Stimulated activated CD8-positive, alpha-beta memory T cell treated with anti-CD3 and anti-CD28 coated beads, Interleukin-7, amount 100 ng/mL, for 1 hour (primary cell): ENCODE measurements at places on chromosomes 11 and 22.

- DNase-seq, result peak; percentile 10
These were observed 823 bp downstream of the CEP57 start for GRCh38 chr11:95790933-95791708.

- no peak for DNase-seq
These were observed 118.5 kb downstream of the KCNQ1OT1 start for GRCh38 chr11:2581151-2581930.

DNA sequence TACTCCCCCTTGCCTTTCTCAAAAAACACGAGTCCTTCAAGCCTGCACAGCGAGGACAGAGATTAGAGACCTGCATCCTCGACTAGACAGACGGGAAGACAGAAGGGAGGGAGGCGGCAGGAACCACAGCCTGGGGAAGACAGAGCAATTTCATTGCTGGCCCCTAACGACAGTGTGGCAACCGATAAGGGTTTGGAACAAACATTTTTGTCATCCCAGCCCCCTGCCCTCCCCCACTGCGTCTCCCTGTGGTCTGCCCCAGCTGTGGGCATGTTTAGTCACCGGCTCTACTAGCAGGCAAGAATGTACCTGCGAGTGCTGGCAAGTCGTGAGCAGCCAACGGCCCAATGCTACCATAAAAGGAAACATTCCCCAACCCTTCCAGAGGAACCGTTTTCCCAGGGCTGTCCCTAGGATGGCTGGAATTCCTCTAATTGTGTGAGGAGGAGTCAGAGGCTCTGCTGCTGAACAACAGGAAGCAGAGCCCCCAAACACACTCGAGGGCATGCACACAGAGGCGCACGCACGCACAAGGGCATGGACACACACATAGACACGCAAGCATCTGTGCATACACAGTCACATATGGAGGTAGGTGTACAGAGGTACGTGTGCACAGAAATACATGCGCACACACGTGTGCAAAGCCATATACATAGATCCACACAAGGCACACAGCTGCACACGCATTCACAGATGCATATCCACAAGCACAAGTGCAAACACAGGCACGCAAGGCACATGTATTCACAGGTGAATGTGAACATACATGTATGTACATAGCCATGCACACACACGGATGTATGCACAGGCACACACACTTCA is 58.3 kb downstream of the MYH9 start:
- peak; percentile 74 for DNase-seq

GRCh38 chr11:66727282-66728037 is 1.6 kb downstream of the SPTBN2 start:
- no peak for DNase-seq

- DNase-seq, result no peak
These were observed 116.6 kb upstream of the THY1 start for GRCh38 chr11:119539583-119539982.

DNA sequence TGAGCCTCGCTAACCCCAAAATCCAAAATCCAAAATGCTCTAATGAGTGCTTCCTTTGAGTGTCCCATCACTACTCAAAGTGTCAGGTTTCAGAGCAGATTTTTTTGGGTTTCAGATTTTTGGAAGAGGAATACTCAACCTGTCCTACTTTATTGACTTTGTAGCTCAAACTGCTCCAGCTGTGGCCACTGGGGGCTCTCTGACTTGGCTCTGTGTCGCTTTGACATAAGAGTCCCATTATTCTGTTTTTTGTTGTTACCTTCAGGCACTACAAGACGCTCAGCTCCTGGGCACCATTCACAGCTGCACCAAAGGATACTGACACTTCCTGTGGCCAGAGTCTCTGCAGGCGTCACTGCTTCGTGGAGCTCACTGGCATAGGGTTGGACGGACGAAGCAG is 41.1 kb downstream of the PHF21B start:
- no peak for DNase-seq

GRCh38 chr11:56292154-56292553 is at the start of gene OR8H1:
OR8H1 (minus strand) TSS chr11:56292254; CDS start chr11:56291062, 1,192 bp downstream.
- DNase-seq, result no peak

DNA sequence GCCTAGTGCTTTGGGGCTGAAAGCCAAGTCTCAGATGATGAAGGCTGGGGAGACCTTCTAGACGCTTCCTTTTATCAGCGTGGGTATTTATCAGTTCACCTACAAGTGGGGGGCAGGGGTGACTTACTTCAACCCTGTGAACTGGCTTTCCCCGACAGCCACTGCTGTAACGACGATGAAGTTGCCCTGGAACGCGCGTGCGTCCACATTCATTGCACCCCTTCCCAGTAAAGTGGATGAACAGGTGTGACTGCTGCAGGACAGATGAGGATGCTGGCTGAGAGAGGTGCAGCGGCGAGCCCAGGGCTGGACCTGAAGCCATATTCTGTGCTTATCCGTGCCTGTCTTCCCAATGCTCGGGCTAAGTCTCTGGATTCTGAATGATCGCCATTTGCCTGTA is 1122.3 kb downstream of the TBC1D22A start:
- no peak for DNase-seq

- no peak for DNase-seq
These were observed 13.3 kb downstream of the CREB3L1 start for GRCh38 chr11:46290598-46291309.

DNA sequence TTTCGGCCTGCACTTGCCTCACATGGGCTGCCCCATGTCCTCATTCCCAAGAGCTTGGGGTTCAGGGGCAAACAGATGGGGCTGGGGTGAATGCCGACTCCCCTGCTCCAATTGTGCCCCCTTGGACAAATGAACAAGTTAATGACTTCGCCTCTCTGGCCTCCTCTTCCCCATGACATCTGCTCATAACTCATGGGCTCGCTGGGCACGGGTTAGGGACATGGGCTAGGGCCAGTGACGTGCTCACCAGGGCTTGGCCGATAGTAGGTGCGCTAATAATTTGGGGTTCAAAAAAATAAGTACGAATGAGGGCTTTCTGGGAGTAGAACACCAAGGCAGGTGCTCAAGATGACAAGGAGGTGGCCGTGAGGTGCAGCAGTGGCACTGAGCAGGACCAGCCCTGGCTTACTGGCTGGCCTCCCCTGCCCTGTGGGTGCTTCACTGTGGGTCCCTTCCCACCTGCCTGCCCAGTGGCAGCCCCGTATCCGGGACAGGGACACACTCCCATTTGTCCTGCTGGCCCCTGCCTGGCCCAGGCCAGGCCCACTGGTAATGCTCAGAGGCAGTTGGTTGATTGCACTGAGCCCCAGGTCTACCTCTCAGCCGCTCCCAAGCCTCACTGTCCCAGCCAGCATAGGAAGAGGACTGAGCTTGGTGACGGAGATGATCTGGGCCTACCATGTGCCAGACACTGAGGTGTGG is 12.3 kb downstream of the CBX6 start:
- no peak for DNase-seq

DNA sequence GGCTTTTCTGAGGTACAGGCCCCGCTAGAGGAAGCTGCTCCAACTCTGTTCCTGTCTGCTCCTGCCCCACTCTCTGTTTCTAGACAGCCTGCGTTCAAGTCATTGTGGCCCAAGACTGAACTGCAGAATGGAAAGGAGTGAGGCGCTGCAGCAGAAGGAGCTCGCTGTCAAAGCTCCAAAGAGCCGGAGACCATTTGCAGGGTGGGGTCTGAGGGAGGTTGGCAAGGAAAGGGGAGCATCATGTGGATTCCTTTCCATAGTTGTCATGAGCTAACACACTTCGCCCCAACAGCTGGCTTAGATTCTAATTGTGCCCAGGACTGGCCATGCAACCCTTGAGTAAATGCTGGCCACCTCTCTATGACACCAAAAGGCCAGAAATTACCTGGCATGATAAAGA is 18.8 kb downstream of the APOL4 start:
- no peak for DNase-seq

- no peak for DNase-seq
These were observed 7.6 kb downstream of the ST14 start for GRCh38 chr11:130167146-130167545.

DNA sequence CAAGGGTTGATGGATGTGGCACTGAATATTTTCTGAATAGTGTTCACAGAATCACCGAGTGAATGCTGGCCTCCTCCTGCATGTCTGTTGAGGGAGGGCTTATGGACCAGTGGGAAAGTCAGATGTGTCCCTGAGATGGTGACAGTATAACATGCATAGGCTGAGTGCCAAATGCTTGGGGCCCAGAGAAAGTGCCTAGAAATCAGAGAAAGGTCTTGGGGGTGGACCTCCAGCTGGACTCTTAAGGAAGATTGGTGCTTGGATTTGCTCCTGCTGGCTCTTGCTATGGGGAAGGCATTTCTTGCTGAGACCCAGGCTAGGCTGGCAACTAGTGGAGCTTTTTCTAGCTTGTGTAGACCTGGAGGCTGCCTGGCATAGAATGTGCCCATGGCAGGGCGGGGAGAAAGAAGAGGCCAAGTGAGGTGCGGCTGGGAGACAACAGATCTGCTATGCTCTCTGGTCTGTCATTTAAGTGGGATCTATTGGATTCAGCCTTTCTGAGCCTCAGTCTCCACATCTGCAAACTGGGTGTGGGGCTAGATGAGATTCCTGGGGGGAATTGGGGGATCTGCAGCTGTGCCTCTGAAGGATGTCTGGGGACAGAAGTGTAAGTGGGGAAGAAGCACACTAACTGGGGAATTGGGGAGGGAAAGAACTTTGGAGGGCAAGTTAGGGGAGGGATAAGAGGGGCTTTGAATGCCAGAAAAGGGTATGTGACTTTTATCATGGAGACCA is 27.4 kb downstream of the ZNRF3 start:
- no peak for DNase-seq

GRCh38 chr11:119585043-119585781 is 143.8 kb downstream of the NECTIN1 start:
- no peak for DNase-seq

GRCh38 chr11:76263657-76264056 is 57.4 kb upstream of the WNT11 start:
- DNase-seq, result no peak

DNA sequence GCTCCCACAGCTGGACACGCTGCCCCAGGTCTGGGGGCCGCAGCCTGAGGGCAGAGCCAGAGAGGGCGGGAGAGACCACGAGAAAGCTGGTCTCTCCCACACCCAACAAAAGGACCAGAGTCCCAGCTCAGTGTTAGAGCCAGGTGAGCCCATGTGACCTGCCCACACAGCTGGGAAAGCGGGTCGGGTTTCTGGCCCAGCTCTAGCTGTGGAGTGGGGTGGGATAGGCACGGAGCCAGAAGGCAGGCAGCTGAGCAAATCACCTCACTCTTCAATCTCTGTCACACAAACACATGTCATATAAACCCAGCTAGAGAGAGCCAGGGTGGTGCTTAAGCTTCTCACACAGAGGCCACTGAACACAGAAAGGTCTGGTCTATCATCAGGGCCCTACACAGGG is 7.8 kb upstream of the EIF3D start:
- DNase-seq, result no peak
